ENCODE measurements at places on chromosomes 16 and 17.

- no peak for DNase-seq
Measured at GRCh38 chr16:56312028-56312300, 113.4 kb downstream of the AMFR start.

GRCh38 chr17:7184091-7184488 is 4.9 kb upstream of the ASGR1 start:
- DNase-seq, result peak; percentile 66

- DNase-seq, result no peak
Measured at GRCh38 chr17:78396441-78397337, 18.2 kb downstream of the PGS1 start.

GRCh38 chr16:72164691-72165090 is 7.3 kb downstream of the PMFBP1 start:
- no peak for DNase-seq

GRCh38 chr16:1432388-1433262 is 1.7 kb downstream of the PERCC1 start:
- DNase-seq, result no peak

- DNase-seq, result no peak
Measured at GRCh38 chr16:84838383-84838948, 18.7 kb downstream of the CRISPLD2 start.

GRCh38 chr17:28643983-28644786 is 773 bp downstream of the BLTP2 start:
- DNase-seq, result peak; percentile 51

DNA sequence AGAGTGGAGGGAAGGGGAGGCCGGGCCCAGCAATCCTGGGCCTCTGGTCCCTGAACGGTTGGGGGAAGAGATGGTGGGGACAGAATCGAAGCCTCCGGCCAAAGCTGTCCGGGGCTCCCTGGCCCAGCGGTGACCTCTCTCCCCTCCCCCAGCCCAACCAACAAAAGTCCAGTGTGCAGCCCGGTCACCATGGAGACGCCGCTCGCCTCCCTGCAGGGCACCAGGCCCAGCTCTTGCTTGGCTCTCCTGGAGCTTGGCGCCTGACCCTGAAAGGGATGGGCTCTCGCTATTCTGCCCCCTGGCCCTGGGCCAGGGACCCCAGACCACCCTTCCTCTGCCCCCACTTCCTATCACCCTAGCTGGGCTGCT is 1.3 kb downstream of the METRN start:
- DNase-seq, result peak; percentile 26

GRCh38 chr16:69804297-69804696 is 42.2 kb downstream of the WWP2 start:
- no peak for DNase-seq

DNA sequence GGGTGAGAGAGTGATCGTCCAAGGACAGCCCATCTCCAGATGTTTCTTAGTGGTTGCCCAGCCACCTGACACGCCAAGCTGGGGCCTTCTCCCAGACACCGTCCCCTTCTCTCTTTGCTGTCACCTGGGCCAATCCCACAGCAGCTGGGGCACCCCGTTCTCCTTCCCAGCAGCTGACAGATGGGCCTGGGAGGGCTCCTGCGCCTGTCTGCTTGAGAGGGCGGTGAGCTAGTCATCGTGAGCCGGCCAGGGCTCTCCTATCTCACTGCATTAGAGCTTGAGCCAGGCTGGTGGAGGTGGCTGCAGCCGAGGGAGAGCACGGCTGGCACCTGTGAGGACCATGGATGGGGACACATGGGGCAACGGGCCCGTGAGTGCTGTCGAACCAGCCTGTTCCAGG is 41.2 kb downstream of the RAB11FIP3 start:
- no peak for DNase-seq

DNA sequence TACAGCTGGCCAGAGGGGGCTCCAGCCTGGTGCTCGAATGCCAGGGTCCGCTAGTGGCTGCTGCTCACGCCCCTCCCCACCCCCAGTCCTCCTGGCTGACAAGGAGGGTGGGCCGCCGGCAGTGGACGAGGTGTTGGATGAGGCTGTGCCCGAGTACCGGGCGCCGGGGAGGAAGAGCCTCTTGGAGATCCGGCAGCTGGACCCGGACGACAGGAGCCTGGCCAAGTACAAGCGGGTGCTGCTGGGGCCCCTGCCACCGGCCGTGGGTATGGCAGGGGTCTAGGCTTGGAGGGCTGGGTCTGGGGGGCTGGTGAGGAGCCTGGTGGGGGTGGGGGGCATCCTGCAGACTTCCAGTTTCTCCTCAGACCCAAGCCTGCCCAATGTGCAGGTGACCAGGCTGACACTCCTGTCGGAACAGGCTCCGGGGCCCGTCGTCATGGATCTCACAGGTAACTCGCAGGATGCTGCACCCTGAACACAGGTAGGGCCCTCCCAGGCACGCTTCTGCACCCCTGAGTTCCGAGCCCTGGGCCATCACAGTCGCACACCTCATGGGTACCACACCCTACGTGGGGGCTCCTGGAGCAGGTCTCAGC is 1.2 kb upstream of the PDIA2 start:
- DNase-seq, result no peak

- DNase-seq, result no peak
Measured at GRCh38 chr17:21711182-21711581, 18.9 kb downstream of the KCNJ18 start.

DNA sequence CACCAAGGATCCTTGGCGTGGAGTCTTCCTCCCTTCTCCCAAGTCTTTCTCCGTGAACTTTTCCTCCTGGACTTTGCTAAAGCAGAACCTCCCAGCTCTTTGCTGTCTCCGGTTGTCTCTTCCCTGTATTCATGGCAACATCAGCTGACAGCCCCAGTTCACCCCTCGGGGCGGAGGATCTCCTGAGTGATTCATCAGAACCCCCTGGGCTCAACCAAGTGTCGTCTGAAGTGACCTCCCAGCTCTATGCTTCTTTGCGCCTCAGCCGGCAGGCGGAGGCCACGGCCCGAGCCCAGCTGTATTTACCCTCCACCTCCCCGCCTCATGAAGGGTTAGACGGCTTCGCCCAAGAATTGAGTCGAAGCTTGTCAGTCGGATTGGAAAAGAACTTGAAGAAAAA is 943 bp downstream of the CNTROB start:
- DNase-seq, result peak; percentile 39

DNA sequence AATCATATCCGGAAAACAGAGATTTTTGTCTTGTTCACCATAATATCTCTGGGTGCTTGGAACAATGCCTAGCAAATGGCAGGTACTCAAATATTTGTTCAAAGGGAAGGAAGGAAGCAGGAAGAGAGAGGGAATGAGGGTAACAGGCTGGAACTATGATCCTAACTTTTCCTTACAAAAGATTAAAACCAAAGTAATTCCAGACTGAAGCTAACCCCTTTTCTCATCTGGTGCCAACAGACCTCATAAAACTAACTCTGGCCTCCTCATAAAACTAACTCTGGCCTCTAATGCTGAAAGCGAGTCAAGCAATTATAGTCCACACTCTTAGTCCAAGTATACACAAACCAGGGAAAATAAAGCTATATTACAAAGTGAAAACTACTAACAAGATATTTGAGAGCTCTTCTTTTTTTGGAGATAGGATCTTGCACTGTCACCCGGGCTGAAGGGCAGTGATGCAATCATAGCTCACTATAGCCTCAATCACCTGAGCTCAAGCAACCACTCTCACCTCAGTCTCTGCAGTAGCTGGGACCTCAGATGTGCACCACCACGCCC is 84.6 kb downstream of the KANSL1 start:
- no peak for DNase-seq

DNA sequence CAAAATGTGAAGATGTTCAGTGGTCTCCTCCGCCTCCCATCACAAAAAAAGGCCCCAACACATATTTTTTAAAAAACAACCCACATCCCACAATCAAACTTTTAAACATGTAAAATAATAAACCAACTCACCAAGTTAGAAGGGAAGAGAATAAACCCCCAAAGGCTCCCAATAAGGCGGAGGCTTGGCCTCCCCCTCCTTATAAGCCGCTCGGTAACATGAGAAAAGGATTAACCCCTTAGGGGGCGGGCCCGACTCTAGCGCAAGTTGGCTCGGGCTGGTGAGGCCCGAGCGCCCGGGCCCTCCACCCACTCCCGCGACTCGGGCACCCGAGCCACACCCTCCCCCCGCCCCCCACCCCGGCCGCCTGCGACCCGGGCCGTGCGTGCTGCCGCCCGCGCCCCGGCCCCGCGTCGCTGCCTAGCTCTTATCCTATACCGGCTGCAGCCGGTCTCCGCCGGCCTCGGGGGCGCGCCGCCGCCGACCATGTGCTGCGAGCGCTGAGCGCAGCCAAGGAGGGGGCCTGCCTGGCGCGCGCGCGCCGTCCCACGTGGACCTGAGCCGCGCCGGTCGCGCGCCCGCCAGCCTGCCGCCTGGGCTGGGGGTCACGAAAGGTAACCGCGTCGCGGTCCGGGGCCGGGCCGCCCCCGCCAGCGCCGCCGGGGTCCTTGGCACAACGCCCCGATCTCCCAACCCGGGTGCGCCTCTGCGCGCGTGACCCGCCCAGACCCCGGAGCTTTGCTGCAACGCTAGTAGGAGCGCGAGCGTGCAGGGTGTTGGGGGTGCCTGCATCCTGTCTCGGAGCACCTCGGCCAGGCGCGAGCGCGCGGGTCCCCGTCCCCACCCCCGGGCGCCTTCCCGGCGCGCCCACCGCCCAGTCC is at the start of the genes ARSG and SLC16A6:
TSS of gene ARSG (plus strand) at position 541 of the 881 bp plus-strand sequence. CDS start 15,999 bp downstream, outside the sequence.
TSS of gene SLC16A6 (minus strand) at position 173 of the 881 bp plus-strand sequence. CDS start 12,807 bp downstream, outside the sequence.
- DNase-seq, result peak; percentile 18

GRCh38 chr17:83151056-83151441 is 71.6 kb downstream of the METRNL start:
- no peak for DNase-seq

- DNase-seq, result no peak
Measured at GRCh38 chr17:66959641-66960375, 4.7 kb upstream of the CACNG4 start.

GRCh38 chr17:2423271-2423670 is 22.4 kb upstream of the MNT start:
- DNase-seq, result no peak

GRCh38 chr16:75252946-75253911 is 1.8 kb upstream of the BCAR1 start:
- DNase-seq, result no peak

- DNase-seq, result no peak
Measured at GRCh38 chr16:85055493-85056210, 28.1 kb downstream of the KIAA0513 start.

DNA sequence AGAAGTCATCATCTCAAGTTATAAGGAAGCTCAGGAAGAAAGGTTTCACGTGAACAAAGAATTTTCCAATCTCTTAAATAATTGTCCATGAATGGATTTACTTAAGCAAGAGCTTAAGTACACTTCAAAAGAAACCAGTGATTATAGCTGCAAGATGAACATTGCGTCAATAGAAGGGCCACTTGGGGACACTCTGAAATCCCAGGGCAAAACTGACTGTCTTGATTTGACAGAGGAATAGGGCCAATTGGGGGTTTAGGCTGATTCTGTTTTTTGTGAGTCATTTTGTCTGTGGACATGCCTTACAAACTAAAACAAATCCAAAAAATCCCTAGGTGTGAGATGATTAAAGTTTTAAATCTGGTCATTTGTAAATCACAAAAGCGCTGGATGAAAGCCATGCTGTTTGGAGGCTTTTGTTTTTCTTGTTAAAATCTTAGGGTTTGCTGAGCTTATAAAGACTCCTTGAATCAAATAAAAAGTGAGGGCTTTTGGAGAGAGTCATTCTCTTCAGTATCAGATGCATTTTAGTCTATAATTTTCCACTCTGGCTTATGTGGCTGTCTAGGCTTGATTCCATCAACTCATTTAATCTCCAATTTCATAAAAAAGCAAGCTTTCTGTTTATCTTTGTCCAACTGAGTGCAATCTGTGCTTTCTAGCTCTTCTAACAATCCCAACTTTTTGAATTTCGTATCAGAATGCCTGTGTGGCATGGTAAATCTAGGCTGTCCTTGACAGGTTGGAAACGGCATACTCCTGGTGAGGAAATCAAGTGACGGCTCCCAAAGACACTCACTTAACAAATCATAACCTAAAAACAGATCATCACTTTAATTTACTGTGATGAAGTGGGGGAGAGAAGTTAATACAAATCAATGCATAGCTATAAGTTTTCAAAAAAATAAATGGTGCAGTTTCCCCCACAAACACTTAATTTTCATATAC is 98.2 kb upstream of the SOX9 start:
- DNase-seq, result no peak

GRCh38 chr17:82149401-82150099 is 51.5 kb upstream of the FASN start:
- DNase-seq, result no peak

DNA sequence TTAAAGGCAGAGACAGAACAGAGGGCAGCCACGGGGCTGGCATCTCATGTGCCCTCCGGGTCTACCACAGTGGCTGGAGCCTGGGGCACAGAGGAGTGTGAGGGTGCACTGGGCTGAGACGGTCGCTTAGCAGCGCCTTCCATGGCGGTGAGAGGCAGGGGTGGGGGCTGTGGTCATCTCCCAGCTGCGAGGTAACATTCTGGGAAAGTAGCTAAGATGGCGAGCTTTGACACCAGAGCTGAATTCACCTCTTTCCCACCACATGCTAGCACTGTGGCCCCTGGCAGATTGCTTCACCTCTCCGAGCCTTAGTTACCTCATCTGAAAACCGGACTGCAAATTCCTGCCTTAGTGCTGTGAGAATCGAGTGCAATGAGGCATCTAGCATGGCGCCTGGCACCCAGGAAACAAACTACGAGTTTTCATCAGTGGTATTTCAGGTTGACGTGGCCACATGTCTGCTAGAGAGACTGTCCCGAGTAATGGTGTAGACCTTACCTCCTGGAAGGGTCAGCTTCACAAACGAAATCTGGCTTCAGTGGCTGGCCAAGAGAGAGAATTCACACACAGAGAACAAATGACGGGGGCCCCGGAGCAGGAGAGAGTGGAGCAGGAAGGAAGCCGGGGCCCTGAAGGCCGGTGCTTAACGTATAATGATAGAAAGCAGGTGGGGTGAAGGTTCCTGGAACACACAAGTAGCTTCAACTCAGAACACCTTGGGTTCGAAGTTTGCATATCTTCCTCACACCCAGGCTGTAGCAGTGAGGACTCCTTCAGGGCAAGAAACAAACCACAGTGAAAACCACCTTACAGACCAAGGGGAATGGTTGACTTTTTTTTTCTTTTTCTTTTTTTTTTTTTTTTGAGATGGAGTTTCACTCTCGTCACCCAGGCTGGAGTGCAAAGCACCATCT is 63.9 kb upstream of the RPH3AL start:
- DNase-seq, result no peak

GRCh38 chr16:11392041-11392581 is 46.9 kb downstream of the RMI2 start:
- no peak for DNase-seq

DNA sequence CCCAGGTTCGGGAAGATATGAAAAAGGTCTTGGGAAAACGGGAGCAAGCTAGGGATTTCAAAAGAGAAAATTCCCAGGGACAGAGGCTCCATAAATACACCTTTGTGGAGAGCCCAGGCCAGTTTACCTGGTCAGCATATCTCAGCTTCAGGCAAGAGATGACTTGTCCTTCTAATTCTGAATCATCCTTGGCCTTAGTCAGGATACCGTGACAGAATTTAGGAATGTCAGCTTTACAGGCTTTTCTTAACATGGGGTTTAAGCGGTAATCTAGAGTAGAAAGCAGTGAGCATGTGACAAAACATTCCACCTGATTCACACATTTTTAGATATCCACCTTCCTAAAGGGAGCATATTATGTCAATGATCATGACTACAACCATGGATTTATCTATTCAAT is 41.1 kb upstream of the CLEC18B start:
- no peak for DNase-seq

GRCh38 chr17:8287651-8288335 is 677 bp upstream of the RANGRF start:
- no peak for DNase-seq

GRCh38 chr17:61668486-61668885 is 77.5 kb upstream of the NACA2 start:
- no peak for DNase-seq

GRCh38 chr17:15999974-16000827 is 577 bp downstream of the TTC19 start:
- peak; percentile 88 for DNase-seq
